ENCODE measurements at places on chromosomes 1 and 21.

- DNase-seq = no peak
Measured at GRCh38 chr21:34609933-34610549, 4.9 kb downstream of the RCAN1 start.

DNA sequence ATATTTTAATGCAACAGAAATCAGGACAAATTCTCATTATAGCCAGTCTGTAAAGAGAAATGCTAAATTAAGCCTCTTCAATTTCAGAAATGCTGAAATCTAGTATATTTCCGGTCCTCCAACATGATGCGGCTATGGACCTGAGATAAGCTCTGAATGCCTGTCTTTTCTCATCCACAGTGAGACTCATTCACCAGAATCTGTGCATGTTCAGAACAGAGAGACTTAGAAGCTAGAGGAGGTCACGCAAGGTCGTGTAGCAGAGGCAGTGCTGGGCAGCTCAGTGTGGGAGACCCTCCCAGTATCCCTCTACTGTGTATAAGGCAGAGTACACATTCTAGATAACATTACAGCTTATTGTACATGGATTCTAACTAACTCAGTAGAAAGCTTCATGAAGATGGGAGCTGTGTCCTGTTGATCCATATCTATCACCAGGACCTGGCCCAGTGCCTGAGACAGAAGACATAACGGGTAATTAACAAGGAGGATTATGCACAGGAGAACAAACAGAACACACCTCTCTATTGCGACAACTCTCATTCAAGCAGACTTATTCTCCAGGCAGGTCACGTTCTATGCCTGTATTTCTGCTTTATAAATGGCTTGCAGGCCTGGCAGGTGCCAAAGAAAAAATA is 97.0 kb upstream of the COA6 start:
- DNase-seq = no peak

DNA sequence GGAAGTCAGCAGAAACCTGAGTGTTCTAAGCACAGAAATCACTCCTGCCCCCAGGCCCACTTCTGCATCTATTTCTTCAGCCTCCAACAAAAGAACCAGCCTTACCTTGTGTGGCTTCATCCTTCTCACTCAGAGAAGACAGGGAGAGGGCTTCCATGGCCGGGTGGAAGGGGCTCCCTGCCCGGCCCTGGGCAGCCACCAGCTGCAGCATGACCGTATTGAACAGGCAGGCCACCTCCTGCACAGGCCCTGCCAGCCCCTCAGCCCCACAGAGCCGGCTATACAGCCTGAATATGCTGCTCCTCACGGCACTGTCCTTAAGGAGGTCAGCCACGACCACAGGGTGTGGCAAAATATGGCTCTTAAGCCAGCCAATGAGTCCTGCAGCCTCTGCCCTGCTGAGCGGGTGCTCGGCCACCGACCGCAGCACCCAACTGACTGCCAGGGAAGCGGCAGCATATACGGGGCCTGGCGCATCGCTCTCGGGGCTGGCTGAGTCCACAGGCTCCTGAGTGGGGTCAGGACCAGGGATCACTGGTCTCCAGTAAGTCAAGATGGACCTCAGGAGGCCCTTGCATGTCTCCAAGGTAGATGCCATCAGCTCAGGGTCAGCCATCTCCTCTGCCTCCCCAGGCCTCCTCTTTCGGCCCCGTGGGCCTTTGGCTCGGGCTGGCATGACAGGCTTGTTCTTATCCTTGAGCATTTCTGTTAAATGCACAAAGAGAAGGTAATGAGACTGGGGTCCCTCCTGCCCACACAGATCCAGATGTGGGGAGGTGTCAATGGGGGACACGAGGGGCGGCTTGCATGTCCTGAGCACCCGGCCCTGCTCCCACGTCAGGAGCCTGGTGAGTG is 17.9 kb downstream of the MRAP start:
- DNase-seq = no peak

DNA sequence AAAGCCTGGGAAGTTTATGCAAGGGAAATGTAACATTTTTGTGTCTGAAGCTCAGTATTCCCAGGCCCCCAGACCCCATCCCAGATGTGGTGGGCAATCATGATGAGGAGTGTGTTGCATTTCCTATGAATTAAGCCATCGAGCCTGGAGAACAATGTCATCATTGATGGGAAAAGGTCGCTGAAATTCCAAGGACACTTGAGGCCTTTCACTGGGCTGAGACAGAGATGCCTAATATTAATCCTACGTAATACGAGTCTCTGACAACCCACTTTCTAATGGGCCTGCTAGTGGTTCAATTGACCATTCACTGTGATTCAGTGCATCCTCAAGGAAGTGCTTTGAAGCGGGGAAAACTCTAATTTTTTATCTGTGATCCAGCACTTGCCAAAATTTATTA is 291.6 kb downstream of the PLPP3 start:
- DNase-seq = no peak

DNA sequence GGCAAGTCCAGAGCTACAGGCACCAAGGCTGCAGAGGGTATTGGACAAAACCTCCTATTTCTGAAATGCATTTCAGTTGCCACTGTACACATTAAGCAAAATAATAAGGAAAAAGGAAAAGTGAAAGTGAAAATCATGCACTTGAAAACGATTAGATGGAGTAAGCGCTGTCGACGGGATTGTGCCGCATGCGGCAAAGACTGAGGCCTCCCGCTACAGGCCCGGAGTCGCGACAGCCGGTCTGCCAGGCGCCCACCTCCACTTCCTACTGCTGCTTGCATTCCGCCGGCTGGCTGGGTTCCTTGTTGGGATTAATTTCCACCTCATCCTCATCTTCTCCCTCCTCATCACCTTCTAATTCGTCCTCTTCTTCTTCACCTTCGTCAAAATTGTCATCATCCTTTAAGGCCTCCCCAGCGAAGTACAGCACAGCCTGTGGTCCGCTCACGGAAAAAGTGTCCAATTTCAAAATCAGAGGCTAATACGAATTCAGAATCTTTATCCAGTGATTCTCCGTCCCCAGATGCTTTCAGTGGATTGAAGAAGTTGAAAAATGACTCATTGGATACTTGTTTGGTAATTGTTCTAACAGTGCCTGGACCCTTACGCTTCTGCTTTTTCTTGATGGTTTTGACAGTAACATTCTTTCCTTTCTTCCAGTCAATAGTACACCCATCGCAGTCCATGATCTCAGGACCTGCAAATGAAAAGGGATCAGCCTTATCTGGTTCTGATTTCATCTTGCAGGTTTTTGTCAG is 38.0 kb downstream of the CD58 start:
- no peak for DNase-seq

GRCh38 chr1:94031591-94031990 is 89.4 kb downstream of the ABCA4 start:
- no peak for DNase-seq

DNA sequence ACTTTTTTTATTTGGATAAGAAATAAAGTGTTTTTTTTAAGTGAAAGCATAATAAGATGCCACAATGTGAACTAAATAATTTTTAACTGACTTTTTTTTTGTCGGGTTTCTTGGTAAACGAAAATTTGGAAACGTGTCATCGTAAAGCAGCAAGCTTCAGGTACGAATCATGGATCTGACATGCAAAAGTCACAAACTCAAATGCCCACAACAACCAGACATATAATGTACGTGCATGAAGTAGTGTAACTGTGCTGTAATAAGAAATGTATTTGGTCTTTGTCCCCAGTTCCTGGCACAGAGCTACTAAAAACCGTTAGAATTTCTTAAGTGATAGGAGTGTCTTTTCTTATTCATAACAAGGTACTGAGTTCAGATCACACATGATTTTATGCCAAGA is 44.3 kb upstream of the LRRC7 start:
- DNase-seq = no peak

DNA sequence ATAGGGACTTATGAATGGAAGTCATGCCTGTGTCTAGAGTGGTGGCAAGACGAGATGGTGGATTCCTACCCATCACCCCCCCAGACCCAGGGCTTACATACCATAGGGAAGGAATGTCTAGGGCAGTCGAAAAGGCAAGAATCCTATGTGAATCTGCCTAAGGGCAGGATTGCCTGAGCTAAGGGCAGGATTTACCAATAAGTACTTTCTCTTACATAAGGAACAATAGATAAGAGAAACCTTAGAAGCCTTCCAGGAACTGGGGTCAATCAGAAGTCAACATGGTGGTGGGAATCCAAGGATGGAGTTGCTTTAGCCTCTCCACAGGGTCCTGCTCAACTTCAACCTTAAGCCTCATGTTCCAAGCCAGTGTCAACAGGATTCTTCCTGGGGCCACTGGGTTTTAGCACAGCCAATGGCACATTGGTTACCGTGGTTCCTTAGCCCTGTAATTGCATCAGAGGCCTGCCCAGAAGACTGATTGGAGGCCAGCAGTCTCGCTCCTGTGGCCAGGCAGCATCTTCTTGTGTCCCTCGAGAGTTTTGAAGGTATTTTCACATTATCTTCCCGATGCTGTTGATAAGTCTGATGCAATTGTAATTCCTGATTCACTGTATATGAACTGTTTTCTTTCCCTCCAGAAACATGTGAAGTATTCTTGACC is 20.7 kb downstream of the BACE2 start:
- no peak for DNase-seq

GRCh38 chr1:159923203-159924024 is 1.9 kb downstream of the TAGLN2 start:
- DNase-seq = peak; percentile 66

- peak; percentile 43 for DNase-seq
Measured at GRCh38 chr1:183218971-183219615, 33.0 kb downstream of the LAMC2 start.

DNA sequence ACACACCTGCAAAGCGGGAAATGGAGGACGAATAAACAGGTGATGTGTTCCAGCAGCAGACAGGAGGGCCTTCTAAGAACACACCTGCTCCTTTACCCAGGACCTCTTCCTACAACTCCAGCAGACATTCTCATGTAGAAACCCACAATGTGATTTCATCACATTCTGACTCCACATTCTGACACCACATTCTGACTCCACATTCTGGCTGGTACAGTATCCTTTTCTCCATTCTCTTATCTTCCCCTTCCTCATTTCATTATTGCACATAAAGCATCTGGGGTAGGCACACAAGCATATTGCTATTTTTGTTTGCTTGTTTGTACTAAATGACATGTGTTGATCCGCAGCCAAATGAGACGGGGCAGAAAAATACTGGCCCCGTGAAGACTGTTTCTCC is 3.6 kb upstream of the ZNF124 start:
- DNase-seq = no peak

GRCh38 chr1:195075973-195076372 is 1532.3 kb downstream of the KCNT2 start:
- no peak for DNase-seq

GRCh38 chr1:226495716-226496115 is 52.8 kb upstream of the STUM start:
- DNase-seq = no peak

DNA sequence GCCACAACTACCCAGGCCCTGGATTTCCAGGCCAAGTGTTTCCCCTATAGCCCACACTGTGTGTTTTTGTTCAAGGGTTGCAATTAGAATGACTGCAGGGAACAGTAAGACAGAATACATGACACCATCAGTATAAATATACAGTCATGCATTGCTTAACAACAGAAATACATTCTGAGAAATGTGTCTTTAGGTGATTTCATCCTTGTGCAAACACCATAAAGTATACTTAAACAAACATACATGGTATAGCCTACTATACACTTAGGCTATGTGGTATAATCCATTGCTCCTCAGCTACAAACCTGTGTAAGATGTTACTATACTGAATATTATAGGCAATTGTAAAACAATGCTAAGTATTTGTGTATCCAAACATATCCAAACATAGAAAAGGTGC is 7.5 kb upstream of the SLC44A5 start:
- no peak for DNase-seq

DNA sequence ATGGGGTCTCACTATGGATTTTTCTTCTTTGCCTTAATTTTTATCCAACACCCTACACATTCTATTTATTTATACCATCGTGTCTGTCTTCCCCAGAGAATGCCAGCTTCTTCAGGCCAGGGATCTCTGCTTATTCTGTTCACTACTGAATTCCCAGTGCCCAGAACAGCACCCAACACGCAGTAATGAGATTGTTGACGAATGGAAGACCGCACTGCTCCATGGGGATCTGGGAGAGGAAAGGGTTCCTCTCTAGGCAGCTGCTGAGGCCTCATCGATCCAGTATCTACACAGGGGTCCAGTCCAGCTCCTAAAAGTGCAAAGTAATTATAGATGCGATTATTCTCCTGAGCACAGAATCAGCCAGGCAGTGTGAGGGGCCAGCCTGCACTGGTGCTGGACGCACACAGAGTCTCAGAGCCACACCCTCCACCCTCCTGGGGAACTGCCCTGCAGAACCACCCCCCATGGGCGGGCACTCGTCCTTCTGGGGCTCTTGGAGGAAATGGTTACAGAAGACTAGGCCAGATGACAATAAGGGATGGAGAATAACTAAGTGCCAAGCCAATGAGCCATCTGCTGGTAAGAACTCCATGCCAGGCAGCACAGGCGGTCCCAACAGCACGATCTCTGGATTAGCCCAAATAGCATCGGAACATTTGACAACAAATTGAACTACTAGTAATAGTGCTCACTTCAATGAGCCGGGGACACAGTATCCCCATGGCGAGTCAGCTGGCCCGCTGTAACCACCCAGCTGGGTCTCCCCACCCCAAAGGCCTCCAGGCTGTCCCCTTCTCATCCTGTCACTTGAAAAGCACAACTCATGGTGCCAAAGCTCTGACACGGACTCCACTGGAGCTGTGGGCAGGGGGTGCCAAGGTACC is 1.7 kb upstream of the PDE9A start:
- no peak for DNase-seq

GRCh38 chr1:82073659-82074058 is 272.9 kb downstream of the ADGRL2 start:
- no peak for DNase-seq

DNA sequence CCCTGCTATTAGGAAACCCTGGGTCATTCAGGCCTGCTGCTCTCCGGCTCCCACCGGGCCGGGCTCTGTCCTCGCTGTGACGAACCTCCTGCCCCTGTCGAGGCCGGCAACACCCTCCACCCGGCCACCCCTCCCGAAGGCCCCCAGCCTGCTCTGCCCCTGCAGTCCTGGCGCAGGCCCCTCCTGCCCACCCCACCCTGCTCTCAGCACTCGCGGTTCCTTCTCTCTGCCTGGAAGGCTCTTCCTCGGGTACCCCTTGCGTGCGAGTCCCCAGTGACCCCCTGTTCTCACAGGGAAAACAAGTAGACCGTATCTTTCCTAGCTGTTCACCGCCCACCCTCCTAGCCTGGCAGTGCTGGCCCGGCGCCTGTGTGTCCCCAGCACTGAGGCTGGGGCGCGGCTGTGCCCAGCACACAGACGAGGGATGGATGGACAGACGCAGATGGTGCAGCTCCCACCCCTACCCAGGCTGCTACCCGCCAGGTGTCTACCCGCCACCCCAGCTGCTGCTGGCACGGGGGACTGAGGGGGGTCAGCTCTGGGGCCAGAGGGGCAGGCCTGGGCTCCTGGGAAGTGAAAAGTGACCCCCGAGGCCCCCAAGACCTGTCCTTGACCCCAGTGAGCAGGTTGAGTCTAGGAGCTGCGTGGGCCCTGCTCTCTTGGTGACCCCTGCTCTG is 3.1 kb upstream of the VWA1 start:
- DNase-seq = no peak

Measured in GDM1 (cell line).